ENCODE measurements at places on chromosomes 12 and 14.

DNA sequence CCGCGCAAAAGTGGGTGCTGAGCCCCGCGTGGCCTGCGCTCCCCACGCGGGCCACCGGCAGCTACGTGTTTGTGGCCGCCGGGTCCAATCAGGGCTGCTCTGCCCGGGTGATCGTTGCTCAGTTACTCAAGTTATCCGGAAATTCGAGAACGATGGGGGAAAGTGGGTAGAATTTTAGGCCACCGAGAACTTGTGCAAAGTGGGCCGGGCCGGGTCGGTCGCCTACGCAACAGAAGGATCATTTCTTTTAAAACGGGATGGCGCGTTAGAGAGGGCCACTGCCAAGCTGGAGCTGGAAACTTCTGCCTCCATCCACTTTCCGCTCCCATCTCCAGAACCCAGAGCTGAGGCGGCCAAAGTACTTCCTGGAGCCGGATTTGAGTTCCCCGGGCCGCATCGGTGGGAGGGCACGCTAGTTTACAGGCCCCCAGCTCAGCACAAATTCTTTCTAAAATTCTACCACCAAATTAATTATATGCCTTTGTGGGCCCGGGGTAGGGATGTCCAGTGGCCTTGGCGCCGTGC lies 3.5 kb downstream of the RFX4 start:
- no peak for DNase-seq

- DNase-seq: no peak
These were observed 87.6 kb downstream of the SEC23A start for GRCh38 chr14:39015360-39015961.

DNA sequence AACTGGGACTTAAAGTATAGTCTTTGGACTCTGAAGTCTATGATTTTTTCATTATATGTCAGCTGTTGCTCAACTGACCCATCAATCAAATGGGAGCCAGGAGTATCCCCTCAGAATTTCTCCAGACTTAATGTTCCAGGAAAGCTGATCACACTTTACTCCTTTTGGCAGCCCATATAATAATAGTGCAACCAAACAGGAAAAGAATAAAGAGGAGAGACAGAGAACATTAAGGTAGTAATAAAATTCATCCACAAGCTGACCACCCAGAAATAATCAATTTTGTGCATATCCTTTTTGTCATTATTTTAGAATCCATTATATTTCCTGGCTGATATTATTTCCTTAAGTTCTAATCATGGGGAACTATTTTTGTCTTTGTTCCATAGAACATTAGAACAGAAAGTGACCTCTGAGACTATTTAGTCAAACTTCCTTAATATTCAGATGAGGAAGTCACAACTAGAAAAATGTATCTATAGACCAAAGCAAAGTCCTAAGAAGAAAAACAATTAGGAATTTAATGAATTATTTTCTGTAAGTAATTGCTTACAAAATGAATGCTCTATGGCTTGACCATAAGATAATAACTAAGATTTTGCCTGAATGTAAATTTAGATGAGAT lies 238.1 kb upstream of the SEL1L start:
- no peak for DNase-seq

DNA sequence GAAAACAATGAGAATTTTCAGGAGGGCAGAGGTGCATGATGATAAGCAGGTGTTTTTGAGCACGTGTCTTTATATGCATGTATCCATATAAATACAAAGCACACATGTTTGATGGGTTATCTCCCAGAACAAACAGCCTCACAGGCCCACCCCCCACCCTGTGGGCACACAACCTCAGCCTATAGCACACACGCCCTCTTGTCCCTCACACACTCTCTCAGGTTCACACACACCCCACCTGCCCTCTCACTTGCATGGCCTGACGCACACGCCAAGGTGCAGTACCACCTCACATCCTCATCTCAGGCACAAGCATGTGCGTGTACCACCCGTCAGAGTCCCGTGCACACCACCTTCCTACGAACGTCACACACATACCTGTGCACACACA lies 8.6 kb upstream of the KRT8 start:
- no peak for DNase-seq

- DNase-seq: no peak
These were observed 12.7 kb downstream of the KRT1 start for GRCh38 chr12:52667509-52667908.

DNA sequence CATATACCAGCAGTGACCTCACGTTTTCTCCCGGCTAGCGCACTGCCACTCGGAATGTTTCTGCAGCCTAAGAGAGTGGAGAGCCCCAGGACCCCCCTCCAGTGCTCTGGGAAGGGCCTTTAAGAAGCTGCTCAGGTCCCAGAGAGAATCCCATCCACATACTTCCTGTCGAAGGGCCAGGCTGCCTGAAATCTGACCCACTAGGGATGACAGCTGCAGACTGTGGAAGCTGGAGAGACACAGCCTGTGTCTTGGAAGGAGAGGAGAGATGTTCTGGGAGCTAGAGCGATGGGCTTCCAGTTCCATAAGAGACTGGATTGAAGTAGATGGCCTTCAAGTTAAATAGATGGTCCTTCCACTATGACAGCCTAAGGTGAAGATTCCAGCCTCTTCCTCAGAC lies 54.4 kb downstream of the IQSEC3 start:
- DNase-seq: no peak

DNA sequence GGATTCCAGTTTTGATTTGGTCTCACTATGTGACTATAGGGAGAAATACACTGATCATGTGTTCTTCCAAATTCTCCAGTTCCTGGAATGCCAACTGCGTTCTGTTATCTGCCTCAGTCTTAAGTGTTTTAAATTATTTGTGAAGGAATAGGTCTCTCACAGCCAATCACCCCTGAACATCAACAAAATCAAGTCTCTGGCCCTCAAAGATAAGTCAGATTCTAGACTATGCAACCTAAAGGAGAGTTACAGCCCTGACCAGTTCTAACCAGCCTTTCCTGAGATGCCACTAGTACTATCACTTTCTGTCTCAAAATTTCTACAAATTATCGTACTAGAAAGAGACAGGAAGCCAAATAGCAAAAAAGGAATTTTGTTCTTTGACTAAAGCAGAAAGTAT lies 22.3 kb downstream of the ZFC3H1 start:
- no peak for DNase-seq

GRCh38 chr14:23009939-23010726 lies at the start of gene C14orf93:
C14orf93 (minus strand) TSS chr14:23010143; CDS start chr14:22999023, 11,120 bp downstream.
- DNase-seq: peak; percentile 70
